ENCODE measurements at places on chromosomes 5 and 9. TPM values are rescaled to one million over a fixed set of nuclear protein-coding genes. Genes with fewer than 3 reads are reported as not detected.

DNA sequence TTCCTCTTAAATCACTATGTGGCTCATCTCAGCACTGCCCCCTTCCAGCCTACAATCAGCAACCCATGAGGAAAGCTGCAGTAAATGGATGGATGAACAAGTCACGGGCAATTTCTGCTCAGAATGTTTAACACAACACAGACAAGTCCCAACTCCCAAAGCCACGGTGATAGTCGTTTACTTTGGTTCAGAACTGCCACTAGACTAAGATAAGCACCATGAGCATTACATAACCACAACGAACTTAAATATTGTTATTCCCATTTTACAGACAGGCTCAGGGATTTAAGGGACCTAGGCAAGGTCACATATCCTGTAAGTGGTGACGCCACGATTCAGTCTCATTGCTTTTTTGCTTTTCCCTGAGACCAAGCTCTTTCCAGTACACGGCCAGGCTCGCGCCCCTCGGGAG lies 2.0 kb upstream of the SMIM27 start:
- peak overlapping the region; percentile 89 for H3K4me3 ChIP-seq
- H3K27ac ChIP-seq, result no peak overlapping the region
- no peak for DNase-seq
- no peaks in the 10 kb centered on the region for H3K27me3 ChIP-seq
- 0 out of 2 replicates have a peak, but pooled peaks cover 9% of the 10 kb centered on the region for H3K4me1 ChIP-seq
- H3K36me3 ChIP-seq, result no peaks in the 10 kb centered on the region

Gene SLC36A3
- total RNA-seq, result not detected

DNA sequence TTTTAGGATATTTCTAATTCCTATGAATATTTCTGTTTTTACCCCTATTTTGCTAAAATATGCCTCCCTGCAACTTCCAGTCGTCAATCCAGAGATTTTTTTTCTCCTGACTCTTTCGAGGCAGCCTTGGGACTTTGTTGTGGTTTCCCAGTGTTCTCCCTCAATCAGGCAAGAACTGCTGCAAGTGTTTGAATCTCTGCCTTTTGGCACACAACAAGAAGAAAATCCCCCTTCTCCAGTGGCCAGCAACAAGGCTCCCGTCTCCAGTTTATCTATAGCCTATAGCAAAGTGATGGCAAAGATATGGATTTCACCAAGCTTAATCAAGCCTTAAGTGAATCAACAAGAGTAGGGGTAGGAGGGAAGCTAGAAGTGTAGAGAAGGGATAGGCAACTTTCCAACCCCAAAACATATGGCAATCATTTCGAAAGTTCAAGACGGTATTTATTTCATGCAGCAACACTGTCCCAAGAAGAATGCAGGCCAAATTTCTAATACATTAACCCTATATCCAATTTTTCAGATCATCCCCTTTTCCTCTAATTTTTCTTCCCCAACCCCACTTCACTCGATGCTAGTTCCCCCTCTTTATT lies 37.7 kb upstream of the PAPPA start:
- DNase-seq, result no peak
- no peaks in the 10 kb centered on the region for H3K27me3 ChIP-seq
- H3K4me3 ChIP-seq, result no peak overlapping the region
- H3K36me3 ChIP-seq, result no peaks in the 10 kb centered on the region

DNA sequence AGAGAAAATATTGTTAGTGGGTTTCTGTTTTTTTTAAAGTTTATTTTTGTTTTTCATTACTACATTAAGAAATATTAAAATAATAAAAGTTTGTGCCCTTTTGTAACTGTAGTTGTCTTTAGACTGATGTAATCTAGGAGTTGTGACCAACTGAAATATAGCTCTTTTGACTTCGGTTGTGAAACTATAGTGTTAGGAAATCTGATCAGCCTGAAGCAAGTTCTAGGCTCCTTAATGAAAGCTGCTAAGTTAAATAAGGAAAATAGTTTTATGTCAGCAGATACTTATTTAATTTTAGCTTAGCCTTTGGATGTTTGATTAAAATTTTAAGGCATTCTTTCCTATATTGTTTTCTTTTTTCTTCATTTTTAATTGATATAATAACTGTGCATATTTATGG lies 14.2 kb downstream of the AP3S1 start:
- H3K4me1 ChIP-seq, result peaks cover 16% of the 10 kb centered on the region
- H3K27me3 ChIP-seq, result no peaks in the 10 kb centered on the region
- H3K27ac ChIP-seq, result no peak overlapping the region
- no peak for DNase-seq
- H3K36me3 ChIP-seq, result no peaks in the 10 kb centered on the region
- no peak overlapping the region for H3K4me3 ChIP-seq

DNA sequence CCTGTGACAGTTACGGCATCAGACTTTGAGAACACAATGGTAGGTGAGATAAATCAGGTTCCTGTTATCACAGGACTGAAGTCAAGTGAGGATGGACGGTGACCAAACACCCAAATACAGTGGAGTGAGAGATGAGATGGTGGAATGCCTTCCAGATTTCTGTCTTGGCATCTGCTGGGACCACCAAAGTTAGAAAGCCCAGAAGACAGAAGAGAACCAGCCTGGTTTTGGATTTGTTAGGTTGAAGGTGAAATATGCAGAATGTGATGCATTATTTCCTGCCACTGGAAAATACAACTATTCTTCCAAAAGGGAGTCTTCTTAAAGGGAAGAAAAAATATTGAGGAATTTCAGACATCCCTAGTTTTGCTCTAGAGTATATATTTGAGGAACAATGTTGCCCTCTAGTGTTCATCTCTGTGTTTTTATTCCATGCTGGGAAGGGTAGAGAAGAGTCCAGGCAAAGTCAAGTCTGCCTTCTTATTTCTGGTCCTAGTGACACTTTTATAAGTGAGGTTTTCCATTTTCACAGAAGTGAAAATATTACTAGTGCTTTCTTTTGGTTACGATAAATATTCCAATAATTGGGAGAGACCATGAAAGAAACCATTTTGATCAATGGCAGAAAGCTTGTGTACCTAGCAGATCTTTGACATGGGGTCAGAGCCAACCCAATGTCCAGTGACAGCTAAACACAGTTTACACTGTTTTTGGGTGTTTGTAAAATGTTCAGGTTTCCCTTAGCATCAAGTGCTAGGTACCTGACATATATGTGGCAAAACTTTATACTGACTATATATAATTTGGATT lies 142.3 kb upstream of the ANKH start:
- H3K27ac ChIP-seq, result no peak overlapping the region
- DNase-seq, result peak; percentile 93
- no peaks in the 10 kb centered on the region for H3K36me3 ChIP-seq
- H3K27me3 ChIP-seq, result no peaks in the 10 kb centered on the region
- peaks cover 10% of the 10 kb centered on the region for H3K4me1 ChIP-seq

GRCh38 chr5:51997500-51997899 lies 614.3 kb downstream of the ISL1 start:
- H3K27me3 ChIP-seq, result no peaks in the 10 kb centered on the region
- H3K27ac ChIP-seq, result no peak overlapping the region
- H3K4me3 ChIP-seq, result no peak overlapping the region
- H3K36me3 ChIP-seq, result no peaks in the 10 kb centered on the region

DNA sequence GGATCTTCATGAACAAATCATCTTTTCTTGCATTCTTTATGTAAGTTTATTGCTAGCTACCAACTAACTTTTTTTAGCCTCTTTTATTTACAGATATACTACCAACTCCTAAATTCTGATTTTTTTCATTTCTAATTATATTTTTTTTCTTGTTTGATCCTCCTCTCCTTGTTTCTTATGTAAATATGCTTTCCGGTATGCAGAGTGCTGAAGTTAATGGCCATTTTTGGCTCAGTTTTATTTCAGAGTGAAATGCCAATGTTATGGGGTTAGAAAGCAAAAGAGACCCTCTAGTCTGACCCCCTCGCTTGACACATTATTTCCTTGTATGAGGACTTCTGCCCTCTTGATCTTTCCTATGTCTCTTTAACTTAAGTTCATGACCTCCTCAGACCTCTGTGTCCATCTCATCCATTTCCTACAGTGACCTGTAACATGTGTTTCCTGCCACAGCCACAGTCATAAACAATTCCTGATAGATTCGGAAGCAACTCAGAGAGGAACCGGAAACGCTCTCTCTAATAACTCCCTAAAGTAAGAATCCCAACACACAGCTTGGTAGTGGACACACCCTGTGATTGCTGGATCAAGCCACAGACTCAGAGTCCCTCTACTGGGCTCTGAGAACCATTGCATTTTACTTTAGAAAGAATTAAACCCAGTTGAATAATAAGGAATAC lies 42.9 kb upstream of the AFAP1L1 start:
- peak; percentile 98 for DNase-seq
- no peak overlapping the region for H3K4me3 ChIP-seq
- H3K4me1 ChIP-seq, result peaks cover 34% of the 10 kb centered on the region
- H3K27me3 ChIP-seq, result no peaks in the 10 kb centered on the region
- H3K36me3 ChIP-seq, result peaks cover 9% of the 10 kb centered on the region
- peak overlapping the region; percentile 17 for H3K27ac ChIP-seq

DNA sequence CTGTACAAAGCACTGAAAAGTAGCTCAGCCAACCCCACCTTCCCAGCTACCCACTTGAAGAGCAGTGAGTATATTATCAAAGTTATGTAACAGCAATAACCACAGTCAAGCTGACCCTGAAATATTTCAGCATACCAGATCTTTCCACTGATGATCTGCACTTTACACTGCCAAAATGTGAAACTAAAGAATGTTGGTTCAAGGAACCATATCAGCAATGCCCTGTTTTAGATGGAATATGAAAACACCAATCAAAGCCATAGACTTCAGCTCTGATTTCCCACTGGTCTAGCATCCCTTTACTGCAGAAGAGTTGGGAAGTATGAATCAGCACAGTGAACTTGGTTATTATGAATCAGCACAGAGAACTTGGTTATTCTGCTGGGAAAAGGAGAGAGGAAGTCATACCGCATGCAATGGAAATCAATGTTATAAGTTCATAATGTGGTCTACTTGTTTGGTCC lies 20.0 kb downstream of the CEMIP2 start:
- 0 out of 2 replicates have a peak overlapping the region, but pooled peaks have one; percentile 14 for H3K27ac ChIP-seq
- peaks cover 10% of the 10 kb centered on the region for H3K36me3 ChIP-seq
- no peaks in the 10 kb centered on the region for H3K27me3 ChIP-seq
- DNase-seq, result peak; percentile 42
- no peak overlapping the region for H3K4me3 ChIP-seq

Gene ADGRV1
- total RNA-seq, result 22.7 TPM

- no peak overlapping the region for H3K4me3 ChIP-seq
- no peaks in the 10 kb centered on the region for H3K36me3 ChIP-seq
- DNase-seq, result no peak
- H3K27ac ChIP-seq, result no peak overlapping the region
- H3K4me1 ChIP-seq, result peaks cover 14% of the 10 kb centered on the region
Measured at GRCh38 chr5:10904862-10905432, 143.9 kb upstream of the DAP start.

GRCh38 chr5:164746723-164747122 lies 1241.3 kb downstream of the MAT2B start:
- H3K4me1 ChIP-seq, result no peaks in the 10 kb centered on the region
- DNase-seq, result no peak
- H3K27ac ChIP-seq, result no peak overlapping the region
- no peak overlapping the region for H3K4me3 ChIP-seq
- no peaks in the 10 kb centered on the region for H3K36me3 ChIP-seq

DNA sequence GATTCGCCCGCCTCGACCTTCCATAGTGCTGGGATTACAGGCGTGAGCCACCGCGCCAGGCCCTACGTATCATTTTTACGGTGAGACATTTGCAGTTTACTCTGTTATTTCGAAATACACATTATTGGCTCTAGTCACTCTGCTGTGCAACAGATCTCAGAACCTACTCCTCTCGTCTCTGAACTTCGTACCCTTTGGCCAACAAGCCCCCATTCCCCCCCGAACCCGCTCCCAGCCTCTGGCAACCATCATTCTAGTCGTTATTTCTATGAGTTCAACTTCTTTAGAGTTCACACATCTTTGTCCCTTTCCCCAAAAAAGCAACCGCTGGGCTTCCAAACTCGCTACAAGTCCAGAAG lies 735 bp downstream of the PTGR1 start:
- peaks cover 16% of the 10 kb centered on the region for H3K4me1 ChIP-seq
- peaks cover 12% of the 10 kb centered on the region for H3K36me3 ChIP-seq
- no peaks in the 10 kb centered on the region for H3K27me3 ChIP-seq
- peak; percentile 31 for DNase-seq

Gene PAM
- total RNA-seq, result 153 TPM

GRCh38 chr5:150058480-150059126 lies 27.8 kb downstream of the CSF1R start:
- peaks cover 12% of the 10 kb centered on the region for H3K4me1 ChIP-seq
- peak; percentile 81 for DNase-seq
- no peak overlapping the region for H3K4me3 ChIP-seq
- no peaks in the 10 kb centered on the region for H3K27me3 ChIP-seq
- peaks cover 17% of the 10 kb centered on the region for H3K36me3 ChIP-seq

GRCh38 chr9:116817762-116818161 lies 130.7 kb downstream of the TRIM32 start:
- H3K4me3 ChIP-seq, result no peak overlapping the region
- no peak overlapping the region for H3K27ac ChIP-seq
- no peak for DNase-seq
- no peaks in the 10 kb centered on the region for H3K36me3 ChIP-seq

DNA sequence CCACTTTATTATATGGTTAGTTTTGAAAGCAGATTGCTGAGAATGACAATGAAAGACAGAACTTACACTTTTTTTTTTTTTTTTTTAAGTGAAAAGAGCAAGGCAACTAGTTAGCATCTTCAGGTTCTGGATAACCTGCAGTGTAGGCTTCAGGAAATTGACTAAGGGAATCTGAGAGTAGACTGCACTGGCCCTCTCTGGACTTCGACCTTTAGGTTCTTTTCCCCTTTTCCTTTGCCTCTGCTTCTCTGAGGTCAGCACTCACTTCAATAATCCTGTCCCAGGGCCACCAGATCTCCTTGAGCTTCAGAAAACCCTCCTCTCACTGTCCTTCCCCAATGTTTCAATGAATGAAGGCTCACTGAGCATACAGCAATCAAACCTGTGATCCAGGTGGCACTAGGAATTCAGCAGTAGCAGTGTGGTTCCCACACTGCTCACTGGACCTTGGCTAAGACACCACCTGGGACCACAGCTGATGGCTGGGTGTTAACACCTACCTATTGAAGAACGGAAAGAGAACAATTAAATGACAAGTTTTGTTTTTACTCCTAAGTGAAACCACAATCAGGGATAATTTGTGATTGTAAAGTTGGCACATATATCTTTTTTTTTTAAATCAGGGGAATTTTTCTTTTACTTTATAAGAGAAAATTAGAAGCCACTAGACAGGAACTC lies 85.8 kb upstream of the IL6ST start:
- no peak for DNase-seq
- no peaks in the 10 kb centered on the region for H3K27me3 ChIP-seq
- H3K4me1 ChIP-seq, result no peaks in the 10 kb centered on the region
- no peaks in the 10 kb centered on the region for H3K36me3 ChIP-seq

- no peak overlapping the region for H3K27ac ChIP-seq
- H3K36me3 ChIP-seq, result no peaks in the 10 kb centered on the region
- H3K4me1 ChIP-seq, result no peaks in the 10 kb centered on the region
Measured at GRCh38 chr9:1978941-1979340, 36.2 kb upstream of the SMARCA2 start.

GRCh38 chr5:135487037-135487395 lies 34.9 kb upstream of the TIFAB start:
- H3K27me3 ChIP-seq, result no peaks in the 10 kb centered on the region
- DNase-seq, result no peak
- H3K4me1 ChIP-seq, result peaks cover 21% of the 10 kb centered on the region

Data from PC-3 (cell line).